Foreskin fibroblast (primary cell): ENCODE measurements at places on chromosomes 11 and 22.

- no peak for DNase-seq
These were observed 60.0 kb upstream of the MYEOV start for GRCh38 chr11:69233744-69234570.

- DNase-seq: no peak
These were observed 69.9 kb downstream of the PTPRJ start for GRCh38 chr11:48050304-48050703.

DNA sequence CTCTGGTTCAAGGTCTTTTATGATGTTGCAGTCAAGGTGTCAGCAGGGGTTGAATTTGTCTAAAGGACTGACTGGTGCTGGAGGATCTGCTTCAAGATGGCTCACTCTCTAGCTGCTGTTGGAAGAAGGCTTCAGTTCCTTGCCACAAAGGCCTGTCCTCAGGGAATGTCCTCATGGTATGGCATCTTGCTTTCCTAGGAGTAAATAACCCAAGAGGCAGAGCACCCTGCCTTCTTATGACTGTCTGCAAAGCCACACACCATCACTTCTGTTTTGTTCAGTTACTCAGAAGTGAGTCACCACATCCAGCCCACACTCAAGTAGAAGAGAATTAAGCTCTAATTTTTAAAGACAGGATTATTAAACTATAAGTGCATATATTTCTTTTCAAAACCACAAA, 45.2 kb downstream of the PLAAT5 start:
- DNase-seq: peak; percentile 68

DNA sequence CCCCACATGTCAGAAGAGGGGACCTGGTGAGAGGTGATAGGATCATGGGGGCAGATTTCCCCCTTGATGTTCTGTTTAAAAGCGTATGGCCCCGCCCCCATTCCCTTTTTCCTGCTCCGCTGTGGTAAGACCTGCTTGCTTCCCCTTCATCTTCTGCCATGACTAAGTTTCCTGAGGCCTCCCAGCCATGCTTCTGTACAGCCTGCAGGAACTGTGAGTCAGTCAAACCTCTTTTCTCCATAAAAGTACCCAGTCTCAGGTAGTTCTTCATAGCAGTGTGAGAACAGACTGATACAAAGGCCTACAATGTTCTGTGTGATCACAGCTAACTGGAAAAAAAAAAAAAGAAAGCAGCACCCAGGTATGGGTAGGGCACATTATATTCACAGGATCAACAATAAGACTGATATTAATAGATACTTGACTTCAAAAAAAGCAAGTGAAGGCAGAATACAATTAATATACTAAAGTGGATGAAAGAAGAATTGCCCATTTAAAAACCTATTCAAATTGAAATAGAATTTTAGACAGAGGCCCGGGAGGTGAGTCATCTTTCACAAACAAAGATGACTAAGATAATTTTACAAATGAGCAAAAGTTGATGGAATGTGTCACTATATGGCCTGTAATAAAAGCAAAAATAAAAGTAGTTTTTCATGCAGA, 1.7 kb upstream of the OR52K1 start:
- peak; percentile 63 for DNase-seq

- DNase-seq: no peak
These were observed 47.2 kb upstream of the ADA2 start for GRCh38 chr22:17266251-17266971.

- DNase-seq: peak; percentile 14
These were observed 24.2 kb upstream of the YAP1 start for GRCh38 chr11:102085864-102086551.

DNA sequence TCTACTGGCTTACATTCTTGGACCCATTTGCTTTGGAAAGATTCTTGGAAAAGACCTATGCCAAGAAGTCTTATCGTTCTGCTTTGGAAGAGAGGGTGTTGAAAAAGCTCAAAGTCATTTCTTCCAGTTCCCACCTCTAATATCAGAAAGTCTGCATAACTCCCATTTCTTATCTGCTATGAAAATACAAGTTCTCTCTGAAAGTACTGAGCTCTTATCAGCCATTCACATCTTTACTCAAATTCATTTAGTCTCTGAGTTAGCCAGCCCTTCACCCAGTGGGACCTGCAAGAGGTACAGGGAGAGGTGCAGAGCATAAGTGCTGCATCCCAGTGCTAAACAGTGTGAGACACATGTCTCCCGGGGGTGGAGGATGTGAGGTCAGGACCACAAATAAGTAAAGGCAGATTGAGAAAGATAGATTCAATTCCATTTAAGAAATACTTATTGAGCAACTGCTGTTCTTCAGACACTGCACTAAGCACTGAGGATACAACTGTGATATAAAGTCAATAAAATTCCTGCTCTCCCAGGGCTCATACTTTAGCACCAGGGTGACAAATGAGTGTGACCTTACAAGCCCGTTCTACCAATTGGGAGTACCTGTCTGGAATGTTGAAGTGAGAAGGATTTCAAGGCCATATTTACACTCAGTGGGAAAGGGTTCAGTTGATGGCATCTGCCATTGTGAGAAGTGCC, 76.7 kb downstream of the PISD start:
- peak; percentile 69 for DNase-seq

- no peak for DNase-seq
These were observed 374.8 kb downstream of the MIAT start for GRCh38 chr22:27032091-27032761.

- DNase-seq: no peak
These were observed 958.5 kb downstream of the BRD1 start for GRCh38 chr22:48869161-48869560.

GRCh38 chr22:24359452-24360120, 67.8 kb upstream of the ADORA2A start:
- DNase-seq: no peak

- no peak for DNase-seq
These were observed 7.0 kb upstream of the TM7SF2 start for GRCh38 chr11:65104628-65105027.

DNA sequence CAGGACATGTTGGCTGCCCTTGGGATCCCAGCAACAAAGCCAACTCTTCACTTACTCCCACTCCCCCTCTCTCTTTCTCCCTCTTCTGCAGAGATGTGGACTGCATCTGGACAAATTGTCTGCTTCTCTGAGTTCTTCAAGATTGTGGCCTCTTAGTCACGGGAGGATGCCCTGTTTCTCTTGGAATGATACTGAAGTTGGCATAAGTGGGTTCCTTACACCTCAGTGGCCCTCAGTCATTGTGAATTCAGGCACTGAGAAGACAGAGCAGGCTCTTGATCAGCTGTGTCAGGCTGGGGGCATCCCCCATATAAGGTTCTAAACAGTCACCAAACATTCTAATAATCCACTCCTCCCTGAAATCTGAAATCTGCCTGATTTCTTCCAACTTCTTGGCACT, 6.1 kb upstream of the E2F8 start:
- DNase-seq: no peak

DNA sequence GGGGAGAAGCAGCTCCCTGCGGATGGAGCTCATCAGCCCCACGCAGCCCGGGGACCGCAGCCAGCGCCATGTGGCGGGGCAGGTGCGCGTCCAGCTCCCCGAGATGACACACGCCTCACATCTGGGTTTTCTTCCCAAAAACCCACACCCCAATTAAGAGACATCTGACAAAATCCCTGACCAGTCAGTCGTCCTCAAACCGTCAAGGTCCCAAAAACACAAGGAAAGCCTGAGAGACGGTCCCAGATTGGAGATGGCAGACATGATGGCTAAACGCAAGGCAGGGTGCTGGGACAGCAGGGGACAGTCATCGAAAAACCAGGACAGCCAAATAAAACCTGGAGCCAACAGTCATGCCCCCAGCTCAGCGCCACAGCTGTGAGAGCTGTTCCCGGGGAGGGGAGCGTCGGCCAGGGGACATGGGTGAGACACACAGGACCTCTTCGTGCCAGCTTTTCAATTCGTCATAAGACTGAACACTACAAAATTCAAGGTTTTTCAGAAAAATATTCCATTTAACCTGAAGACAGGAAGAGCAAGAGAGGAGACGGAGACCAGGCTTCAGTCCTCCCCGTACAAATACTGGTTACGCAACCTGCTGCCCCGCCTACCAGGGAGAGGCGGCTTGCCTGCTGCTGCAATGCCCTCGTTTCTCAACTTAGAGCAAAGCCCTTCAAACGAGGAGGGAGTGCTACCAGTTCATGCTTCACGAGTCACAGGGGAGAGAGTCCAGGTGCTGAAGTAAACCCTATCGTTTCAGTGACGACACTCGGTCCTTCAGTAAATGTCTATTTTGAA, 10.5 kb downstream of the TOLLIP start:
- DNase-seq: peak; percentile 89

- DNase-seq: no peak
These were observed 134.8 kb downstream of the LARGE1 start for GRCh38 chr22:33785283-33785968.

- peak; percentile 50 for DNase-seq
These were observed 39.6 kb downstream of the TSPAN18 start for GRCh38 chr11:44766112-44766971.

- DNase-seq: peak; percentile 31
These were observed 7.8 kb upstream of the BCL9L start for GRCh38 chr11:118933486-118933885.

DNA sequence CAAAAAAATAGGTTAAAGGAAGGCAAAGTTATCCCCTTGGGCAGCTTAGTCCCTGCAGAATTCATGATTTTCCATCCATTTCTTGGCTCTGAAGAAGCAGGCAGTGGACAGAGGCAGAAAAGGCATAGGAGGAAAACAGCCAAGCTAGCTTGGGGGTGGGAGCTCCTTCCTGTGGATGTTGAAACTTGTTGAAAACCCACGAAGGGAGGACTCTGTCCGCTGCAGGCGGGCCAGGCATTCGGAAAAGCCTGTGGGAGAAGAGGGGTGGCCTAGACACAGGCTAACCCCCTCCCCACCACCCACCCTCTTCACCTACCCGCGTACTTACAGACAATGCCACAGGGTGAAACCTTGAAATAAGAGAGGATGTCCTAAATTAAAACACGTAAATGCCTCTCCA, 72.1 kb downstream of the C22orf31 start:
- no peak for DNase-seq

DNA sequence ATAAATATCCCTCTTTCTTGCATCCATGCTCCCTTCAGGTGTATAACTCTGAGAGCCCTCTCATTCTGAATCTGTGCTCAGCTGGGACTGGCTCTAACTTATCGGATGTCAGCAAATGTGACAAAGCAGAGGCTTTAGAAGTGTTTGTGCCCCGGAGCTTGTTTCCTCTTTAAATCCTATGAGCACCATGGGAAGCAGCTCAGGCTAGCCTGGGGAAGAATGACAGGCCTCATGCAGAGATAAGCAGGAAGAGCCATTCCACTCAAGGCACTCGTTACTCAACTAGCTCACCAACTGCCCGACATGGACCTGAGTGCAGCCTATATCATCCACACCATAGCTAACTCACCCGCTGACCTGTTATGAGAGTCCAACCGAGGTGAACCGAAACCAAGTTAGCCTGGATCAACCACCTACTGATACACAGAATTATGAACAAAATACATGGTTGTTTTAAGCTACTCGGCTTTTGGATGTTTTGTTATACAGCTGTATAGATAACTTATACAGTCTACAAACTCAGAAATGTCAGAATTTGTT, 990.7 kb downstream of the NTM start:
- DNase-seq: no peak

DNA sequence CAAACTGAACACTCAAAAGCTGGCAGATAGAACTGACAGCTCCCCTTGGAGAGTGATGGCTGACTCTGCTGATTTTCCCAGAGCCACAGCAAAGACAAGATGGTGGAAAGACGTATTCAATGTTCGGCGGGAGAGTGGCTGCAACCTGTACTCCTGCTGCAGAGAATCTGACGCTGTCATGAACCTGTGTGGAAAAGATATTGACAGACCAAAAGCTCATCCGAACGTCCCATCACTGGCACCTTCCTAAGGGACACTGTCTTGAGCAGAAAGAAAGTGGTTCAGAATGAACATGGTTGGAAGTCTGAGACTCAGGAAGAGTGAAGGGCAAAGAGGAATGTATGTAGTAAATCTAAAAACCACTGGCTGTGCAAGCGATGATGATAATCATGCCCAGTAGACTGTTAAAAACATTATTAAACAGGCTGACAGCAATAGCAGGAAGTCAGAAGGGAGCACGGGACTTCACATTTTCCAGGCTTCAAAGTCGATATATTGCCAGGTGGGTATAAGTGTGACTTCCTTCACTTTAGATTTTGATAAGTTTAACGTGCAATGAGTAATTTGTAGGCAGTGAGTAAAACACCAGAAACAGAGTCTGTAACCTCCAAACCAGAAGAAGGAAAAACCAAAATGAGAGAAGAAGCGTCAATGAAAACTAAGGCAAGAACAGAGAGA, 6.2 kb upstream of the IL17REL start:
- DNase-seq: no peak

DNA sequence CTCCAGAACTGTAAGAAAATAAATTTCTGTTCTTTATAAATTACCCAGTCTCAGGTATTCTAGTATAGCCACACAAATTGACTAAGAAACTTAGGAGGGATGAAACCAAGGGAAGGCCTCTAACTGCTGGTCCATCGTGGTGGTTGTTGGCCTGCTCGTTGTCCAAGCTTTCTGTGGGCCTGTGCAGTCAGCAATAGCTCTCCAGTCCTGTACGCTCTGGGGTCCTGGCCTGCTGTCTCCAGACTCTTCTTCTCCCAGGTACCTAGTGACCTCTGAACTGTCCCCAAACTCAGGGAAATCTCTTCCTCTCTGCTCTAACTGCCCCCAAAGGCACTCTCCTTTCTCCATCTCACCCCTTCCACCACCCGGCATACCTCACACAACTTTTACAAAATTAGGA, 5.7 kb upstream of the VSIG10L2 start:
- no peak for DNase-seq

DNA sequence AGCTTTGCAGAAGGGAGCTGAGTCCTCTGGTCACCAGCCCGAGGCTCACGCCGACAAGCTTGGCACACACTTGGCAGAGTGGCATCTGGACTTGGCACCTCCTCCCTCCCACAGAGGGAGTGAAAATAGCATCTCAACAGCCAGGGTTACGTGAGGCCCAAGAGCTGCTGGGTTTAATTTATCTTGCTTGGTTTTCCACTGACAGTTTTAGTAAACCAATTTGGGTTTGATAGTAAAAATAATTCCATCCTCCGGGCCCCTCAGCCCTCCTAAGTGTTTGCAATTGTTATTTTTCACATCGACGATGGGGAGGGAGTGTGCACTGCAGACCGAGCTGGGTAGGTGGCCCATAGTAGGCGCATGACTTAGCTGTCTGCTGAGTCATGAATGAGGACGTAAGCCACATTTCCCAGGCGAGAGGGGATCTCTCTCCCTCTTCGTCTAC, 107.6 kb upstream of the ASPHD2 start:
- peak; percentile 87 for DNase-seq

- no peak for DNase-seq
These were observed 19.5 kb downstream of the SYT13 start for GRCh38 chr11:45266676-45267020.

GRCh38 chr11:108160970-108161566, 39.7 kb downstream of the ACAT1 start:
- no peak for DNase-seq

DNA sequence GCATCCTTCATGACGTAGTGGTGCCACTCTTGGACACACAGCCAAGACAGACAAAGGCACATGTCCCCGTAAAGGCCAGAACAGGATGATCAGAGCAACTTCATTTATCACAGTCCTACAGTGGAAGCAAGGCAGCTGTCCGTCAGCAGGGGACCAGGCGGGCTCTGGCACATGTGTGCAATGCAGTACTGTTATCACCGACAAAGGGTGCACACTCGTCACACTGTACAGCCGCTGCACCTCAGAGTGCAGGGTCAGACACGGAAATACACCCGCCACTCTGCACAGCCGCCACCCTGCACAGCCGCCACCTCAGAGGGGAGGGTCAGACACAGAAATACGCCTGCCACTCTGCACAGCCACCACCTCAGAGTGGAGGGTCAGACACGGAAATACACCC, 13.4 kb upstream of the IL17REL start:
- DNase-seq: no peak
